ENCODE measurements at places on chromosomes 2 and 18. TPM values are rescaled to one million over a fixed set of nuclear protein-coding genes. Genes with fewer than 3 reads are reported as not detected.
A peak's percentile ranks its signal among the peaks of the same experiment; 100 is the strongest.

CGREF1 gene
- 11.6 TPM for total RNA-seq

RESP18 gene
- not detected for total RNA-seq

CNTNAP5 gene
- total RNA-seq = not detected

TUBB8B gene
- total RNA-seq = not detected

ST6GAL2 gene
- not detected for total RNA-seq

C2orf66 gene
- total RNA-seq = not detected

NCL gene
- total RNA-seq = 68.8 TPM

CCDC85A gene
- 13.8 TPM for total RNA-seq

NGEF gene
- total RNA-seq = 0.29 TPM

IWS1 gene
- total RNA-seq = 28.7 TPM

- no peak for DNase-seq
These were observed 35.4 kb downstream of the STAT4 start for GRCh38 chr2:191115391-191115790.

DNA sequence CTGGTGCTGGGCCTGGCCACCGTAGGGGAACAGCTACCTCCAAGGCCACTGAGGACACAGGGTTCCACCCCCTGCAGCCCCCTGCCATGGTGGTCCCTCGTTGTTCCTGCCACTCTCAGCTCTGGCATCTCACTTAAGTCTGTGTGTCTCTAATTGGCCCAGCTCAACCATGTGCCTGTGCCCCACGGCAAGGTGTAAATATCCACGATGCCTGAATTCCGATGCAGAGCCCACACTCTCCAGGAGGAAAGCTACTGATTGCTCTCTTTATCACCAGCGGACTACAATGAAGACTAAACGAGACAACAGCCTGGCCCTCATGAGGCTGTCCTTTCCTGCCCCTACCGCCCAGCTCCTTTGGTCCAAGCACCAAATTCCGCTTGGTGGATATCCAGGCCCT, 17.0 kb upstream of the CHRNA1 start:
- no peak for DNase-seq

DNA sequence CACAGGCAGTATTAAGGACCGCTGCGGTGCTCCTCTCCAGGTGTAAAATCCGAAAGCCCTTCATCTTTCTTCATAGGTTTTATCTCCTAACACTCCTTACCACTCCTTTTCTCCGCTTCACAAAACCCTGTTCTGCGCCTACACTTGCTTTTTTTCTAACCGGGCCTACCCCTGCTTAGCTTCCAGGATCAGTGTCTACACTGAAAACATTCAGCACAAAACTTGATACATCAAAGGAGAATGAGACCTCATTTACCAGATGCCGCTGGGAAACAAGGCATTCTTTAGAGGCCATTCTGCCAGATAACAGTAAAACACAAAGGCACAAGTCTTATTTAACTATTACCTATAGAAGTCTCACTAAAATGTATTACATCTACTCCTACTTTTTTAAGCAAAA, 13.1 kb downstream of the CHST10 start:
- no peak for DNase-seq

- no peak for DNase-seq
These were observed 181.6 kb upstream of the GALNT5 start for GRCh38 chr2:157075924-157076323.

DNA sequence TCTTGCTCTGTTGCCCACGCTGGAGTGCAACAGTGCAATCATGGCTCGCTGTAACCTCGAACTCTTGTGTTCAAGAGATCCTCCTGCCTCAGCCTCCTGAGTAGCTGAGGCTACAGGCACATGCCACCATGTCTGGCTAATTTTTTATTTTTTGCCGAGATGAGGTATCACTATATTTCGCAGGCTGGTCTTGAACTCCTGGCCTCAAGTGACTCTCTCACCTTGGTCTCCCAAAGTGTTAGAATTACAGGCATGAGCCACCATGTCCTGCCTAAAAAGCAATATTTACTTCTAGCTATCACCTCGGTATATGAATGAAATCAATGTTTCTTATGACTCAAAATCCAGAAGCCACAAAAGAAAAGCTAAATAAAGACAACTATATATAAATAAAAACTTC, 2.2 kb downstream of the BUB1 start:
- DNase-seq = no peak

GRCh38 chr2:36819095-36819711, 122.7 kb downstream of the VIT start:
- no peak for DNase-seq

GRCh38 chr2:115162494-115163293, 720.3 kb downstream of the DPP10 start:
- no peak for DNase-seq

DNA sequence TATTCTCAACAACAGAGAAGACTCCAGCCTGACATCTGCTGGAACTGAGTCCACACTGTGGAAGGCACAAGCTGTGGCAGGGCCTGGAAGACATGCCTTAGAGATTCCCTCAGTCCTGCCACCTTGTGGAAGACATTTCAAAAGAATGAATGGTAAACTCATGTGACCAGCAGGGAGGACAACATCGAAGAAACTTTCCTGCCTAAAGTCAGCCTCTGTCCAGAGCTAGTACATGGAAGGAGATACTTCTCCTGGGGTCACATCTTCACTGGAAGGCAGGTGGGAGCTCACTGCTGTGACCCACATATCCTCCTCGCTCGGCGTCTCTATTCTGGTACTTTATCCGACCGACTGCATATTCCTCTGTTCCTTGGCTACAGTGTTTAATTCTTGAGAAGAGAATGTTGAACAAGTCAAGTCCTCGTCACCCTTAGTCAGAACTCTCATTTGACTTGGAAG, 59.5 kb downstream of the PUM2 start:
- no peak for DNase-seq

DNA sequence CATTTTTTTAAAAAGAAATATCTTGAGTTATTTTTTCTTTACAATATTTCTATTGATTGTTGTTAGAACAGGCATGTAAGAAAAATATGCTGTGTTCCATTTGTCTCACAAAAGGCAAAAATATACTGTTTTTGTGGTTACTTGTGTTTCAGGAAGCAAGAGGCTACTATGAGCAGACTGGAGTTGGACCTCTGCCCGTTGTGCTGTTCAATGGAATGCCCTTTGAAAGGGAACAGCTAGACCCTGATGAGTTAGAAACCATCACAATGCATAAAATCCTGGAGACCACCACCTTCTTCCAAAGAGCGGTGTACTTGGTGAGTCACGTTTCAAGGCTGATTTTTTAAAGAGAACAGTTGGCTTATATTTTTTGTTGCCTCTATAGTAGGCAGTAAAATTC, 54.7 kb downstream of the UGGT1 start:
- no peak for DNase-seq

- no peak for DNase-seq
These were observed 66.5 kb downstream of the COLEC12 start for GRCh38 chr18:433960-434359.

- peak; percentile 90 for DNase-seq
These were observed at the start of gene REL for GRCh38 chr2:60881047-60881932. TSS of gene REL (plus strand) at chr2:60881574. CDS start at chr2:60881841, 267 bp downstream.

GRCh38 chr18:10973567-10974203, 175.7 kb downstream of the PIEZO2 start:
- no peak for DNase-seq

DNA sequence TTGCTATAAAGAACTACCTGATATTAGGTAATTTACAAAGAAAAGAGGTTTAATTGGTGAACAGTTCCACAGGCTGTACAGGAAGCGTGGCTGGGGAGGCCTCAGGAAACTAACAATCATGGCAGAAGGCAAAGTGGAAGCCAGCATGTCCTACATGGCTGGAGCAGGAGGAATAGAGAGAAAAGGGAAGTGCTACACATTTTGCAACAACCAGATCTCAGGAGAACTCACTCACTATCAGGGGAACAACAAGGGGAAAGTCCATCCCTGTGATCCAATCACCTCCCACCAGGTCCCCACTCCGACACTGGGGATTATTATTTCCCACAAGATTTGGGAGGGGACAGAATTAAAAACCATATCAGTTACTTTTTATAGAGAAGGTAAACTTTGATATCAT, 273.5 kb upstream of the MMADHC start:
- DNase-seq = no peak

DNA sequence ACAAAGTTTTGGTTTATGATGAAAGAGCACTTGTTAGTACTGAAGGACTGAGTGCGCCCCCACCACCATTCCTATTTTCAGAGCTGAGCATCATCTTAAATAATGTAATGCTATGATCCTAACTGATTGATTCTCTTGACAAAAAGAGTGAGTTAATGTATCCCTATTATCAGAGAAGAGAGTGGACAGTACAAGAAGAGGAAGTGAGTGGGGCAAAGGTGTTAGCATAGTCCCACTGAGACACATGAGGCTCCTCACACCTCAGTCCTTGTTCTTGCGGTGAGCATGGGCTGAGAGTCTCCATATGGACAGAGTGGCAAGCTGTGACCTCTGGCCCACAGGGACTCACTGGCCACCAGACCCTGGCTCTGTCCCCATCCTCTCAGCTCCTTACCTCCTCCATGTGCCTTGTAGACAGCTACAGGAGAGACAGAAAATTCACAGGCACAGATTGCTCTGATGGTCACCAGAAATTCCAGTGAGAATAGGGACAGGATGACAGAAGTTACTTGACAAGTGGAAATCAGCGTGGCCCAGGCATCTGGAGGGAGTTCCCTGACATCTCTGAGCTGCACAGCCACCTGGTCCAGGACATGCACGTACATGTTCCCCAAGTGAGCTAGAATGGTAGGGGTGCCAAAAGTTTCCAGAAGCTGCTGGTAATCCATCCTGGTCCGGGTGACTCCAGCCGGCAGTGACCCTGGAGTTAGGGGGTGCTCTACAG, 32.6 kb downstream of the NAPG start:
- DNase-seq = no peak

- DNase-seq = no peak
These were observed 1.6 kb downstream of the BAZ2B start for GRCh38 chr2:159614534-159615366.

GRCh38 chr18:28478531-28478930, 301.6 kb upstream of the CDH2 start:
- no peak for DNase-seq

GRCh38 chr2:65317841-65318240, 90.2 kb downstream of the ACTR2 start:
- DNase-seq = no peak

GRCh38 chr18:39205565-39206195, 1640.1 kb upstream of the CELF4 start:
- DNase-seq = no peak

Measured in uterus (tissue), 4 donors.